ENCODE measurements at places on chromosomes 16 and 17.

DNA sequence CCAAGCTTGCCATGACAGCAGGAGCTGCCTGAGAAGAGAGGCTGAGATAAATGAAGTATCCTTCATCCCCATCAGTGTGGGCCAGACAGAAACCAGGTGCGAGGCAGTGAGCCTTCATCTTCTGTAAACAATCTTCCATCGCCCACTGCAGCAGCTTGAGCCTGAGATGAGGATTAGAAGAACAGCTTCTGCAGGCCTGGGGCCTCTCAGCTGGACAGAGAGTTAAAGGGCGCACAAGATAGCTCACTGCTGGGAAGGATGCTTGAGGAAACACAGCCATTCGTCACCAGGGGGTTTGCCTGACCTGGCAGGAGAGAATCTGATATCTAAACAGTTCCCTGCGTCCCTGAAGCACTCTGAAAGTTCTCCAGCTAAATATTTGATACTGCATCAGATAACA is 27.1 kb downstream of the HOXB1 start:
- DNase-seq, result no peak

DNA sequence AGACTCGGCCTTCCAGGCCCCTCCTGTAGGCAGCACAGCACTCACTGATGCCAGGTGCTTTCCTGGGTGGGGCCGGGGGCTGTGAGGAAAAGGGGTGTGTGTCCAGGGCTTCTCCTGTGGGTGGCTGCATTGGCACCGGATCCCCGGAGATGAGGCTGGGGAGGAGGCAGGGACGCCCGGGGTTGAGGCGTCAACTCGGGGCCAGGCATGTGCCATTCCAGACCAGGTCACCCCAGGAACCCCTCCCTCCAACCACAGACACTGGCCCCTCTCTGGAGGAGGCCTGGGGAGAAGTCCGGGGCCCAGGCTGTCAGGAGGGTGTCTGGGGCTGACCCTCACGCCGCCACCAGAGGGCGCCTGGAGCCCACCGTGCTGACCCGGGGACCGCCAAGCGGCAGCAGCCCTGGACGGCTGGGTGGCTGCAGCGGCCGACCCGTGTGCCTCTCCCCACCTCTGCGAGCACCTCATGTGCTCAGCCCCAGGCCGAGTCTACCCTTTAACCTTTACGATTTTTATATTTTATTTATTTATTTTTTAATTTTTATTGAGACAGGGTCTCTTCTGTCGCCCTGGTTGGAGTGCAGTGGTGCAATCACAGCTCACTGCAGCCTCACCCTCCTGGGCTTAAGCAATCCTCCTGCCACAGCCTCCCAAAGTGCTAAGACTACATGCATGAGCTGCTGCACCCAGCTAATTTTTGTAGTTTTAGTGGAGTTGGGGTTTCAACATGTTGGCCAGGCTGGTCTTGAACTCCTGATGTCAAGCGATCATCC is 3.2 kb upstream of the METRN start:
- peak; percentile 75 for DNase-seq

GRCh38 chr17:32763855-32764439 is 113.0 kb downstream of the MYO1D start:
- no peak for DNase-seq

DNA sequence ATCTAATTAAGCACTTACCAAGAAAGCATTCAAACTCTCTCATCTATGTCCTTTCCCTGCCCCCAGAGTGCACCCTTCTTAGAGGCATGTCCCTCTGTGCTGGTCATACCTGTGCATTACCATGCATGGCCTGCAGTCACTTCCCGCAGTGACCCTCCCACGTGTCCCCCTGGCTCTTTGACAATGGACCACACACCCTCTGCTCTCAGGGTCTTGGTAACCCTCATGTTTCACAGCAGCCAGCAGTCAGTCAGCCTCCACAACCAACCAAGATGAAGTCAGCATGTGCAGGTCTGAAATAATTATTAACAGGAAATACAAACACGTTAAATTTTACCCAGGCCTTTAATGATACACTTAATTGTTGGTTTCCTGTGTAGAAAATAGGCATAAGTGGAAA is 10.1 kb downstream of the KRT33A start:
- no peak for DNase-seq

DNA sequence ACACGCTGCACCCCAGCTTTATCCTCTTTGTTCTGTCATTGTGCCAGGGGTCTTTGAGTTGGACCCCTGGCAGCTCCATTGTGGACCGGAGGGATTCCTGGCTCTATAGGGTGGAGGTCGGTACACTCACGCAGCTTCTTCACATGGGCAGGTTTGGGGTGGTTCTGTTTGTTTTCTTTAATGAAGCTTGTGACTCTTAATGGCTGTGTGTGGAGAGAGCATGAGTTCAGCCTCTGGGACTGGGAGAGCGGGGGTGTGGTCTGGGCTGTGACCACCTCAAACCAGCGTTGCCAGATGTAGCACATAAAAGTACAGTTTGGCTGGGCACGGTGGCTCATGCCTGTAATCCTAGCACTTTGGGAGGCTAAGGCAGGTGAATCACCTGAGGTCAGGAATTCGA is 21.2 kb upstream of the NAGLU start:
- DNase-seq, result no peak

Measured in Caco-2 (cell line).